Tibial nerve (tissue), 4 donors: ENCODE measurements at places on chromosomes 5 and 9. TPM values are rescaled to one million over a fixed set of nuclear protein-coding genes. Genes with fewer than 3 reads are reported as not detected.

PFN3 gene
- total RNA-seq = not detected

DNA sequence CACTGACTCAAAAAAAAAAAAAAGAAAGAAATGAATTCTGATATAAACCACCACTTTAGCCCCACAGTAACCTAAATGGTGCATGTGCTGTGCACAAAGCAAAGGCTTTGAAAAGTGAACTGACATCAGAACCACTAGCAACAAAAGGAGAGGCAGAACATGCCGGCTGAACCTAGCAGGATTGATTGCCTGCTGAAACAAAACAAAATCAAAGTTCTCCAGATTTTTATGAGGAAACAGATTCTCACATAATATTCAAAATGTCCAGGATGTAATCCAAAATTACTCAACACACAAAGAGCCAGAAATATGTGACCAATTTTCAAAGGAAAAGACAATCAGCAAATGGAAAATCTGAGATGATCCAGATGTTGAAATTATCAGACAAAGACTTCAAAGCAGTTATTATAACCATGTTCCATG lies 37.9 kb downstream of the UBTD2 start:
- H3K4me3 ChIP-seq = no peak overlapping the region
- no peaks in the 10 kb centered on the region for H3K27me3 ChIP-seq
- H3K4me1 ChIP-seq = no peaks in the 10 kb centered on the region
- no peak overlapping the region for H3K27ac ChIP-seq
- DNase-seq = no peak
- H3K36me3 ChIP-seq = no peaks in the 10 kb centered on the region

DNA sequence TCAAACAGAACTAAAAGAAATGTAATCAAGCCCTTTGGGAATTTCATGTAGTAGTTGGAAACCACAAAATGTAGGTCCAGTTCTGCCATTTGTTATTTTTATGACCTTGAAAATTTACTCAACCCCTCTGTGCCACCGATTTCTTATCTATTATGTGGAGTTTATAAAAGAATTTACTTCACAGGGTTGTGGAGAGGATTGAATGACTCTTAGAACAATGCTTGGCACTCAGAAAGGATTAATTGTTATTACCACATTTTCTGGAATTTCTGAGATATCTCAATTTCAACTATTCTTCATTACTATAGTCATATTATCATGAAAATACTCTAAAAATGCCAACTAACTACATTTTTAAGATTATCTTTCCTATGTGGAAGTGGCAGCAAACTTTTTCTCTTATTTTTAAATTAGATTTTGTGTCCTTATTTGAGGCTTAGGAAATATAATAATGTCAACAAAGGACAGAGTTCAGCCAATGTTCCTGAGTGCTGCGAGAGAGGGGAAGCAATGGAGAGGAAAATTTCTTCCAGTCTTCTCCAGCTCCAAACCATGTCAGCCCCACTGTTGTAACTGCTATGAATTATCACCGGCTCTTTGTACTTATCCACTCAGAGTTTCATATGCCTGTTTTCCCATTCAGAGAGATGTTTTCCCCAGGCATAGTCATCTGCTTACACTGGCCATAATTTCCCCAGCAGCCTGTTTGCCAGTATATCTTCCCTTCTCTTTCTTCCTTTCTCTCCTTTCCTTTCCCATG lies 525.6 kb downstream of the SPATA31D1 start:
- no peak overlapping the region for H3K27ac ChIP-seq
- no peaks in the 10 kb centered on the region for H3K36me3 ChIP-seq
- no peak overlapping the region for H3K4me3 ChIP-seq
- DNase-seq = no peak
- H3K27me3 ChIP-seq = no peaks in the 10 kb centered on the region

GRCh38 chr9:112286926-112287325 lies 46.5 kb downstream of the PTBP3 start:
- no peak overlapping the region for H3K27ac ChIP-seq
- no peaks in the 10 kb centered on the region for H3K27me3 ChIP-seq
- H3K4me1 ChIP-seq = no peaks in the 10 kb centered on the region
- H3K4me3 ChIP-seq = no peak overlapping the region

GRCh38 chr5:134477462-134478245 lies 47.8 kb upstream of the JADE2 start:
- no peaks in the 10 kb centered on the region for H3K4me1 ChIP-seq
- no peaks in the 10 kb centered on the region for H3K27me3 ChIP-seq
- no peak overlapping the region for H3K27ac ChIP-seq
